Activated CD8-positive, alpha-beta memory T cell treated with anti-CD3 and anti-CD28 coated beads for 36 hours (primary cell): ENCODE measurements at places on chromosomes 4 and X. TPM values are rescaled to one million over a fixed set of nuclear protein-coding genes. Genes with fewer than 3 reads are reported as not detected.

SH3RF1 gene
- 0.91 TPM for total RNA-seq

CT45A10 gene
- not detected for total RNA-seq

TMEM144 gene
- not detected for total RNA-seq

KCNE5 gene
- total RNA-seq, result 0.42 TPM

GRIA3 gene
- total RNA-seq, result not detected
